ENCODE measurements at places on chromosomes 4 and X.

DNA sequence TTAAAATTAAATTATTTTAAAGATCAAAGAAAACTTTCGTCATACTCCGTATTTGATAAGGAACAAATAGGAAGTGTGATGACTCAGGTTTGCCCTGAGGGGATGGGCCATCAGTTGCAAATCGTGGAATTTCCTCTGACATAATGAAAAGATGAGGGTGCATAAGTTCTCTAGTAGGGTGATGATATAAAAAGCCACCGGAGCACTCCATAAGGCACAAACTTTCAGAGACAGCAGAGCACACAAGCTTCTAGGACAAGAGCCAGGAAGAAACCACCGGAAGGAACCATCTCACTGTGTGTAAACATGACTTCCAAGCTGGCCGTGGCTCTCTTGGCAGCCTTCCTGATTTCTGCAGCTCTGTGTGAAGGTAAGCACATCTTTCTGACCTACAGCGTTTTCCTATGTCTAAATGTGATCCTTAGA lies at the start of gene CXCL8:
Gene CXCL8 (plus strand): TSS at position 217 of the 426 bp plus-strand sequence. CDS start 90 bp downstream, at position 307.
- DNase-seq: no peak

- no peak for DNase-seq
Observed at GRCh38 chr4:38861791-38862190, 5.2 kb upstream of the TLR6 start.

- DNase-seq: no peak
Observed at GRCh38 chr4:142707401-142707800, 138.7 kb downstream of the INPP4B start.

DNA sequence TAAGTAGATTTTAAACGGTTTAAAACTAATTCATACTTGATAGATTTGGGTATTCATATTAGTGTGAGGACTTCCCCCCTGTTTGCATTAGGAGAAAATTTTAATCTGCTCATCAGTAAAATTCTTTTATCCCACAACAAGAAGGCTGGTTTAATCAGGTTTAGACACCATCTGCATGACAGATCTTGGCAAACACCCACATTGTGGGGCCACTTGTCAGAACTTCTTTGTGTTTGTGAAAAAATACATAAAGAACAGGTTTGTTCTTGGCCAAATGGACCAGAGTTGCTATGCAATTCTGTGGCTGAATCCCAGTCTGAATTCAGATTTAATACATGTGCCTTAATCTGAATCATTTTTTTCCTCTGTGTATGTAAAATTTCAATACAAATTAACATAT lies 121.1 kb downstream of the REPS2 start:
- no peak for DNase-seq

GRCh38 chr4:116150152-116150551 lies 935.2 kb downstream of the TRAM1L1 start:
- DNase-seq: no peak

GRCh38 chrX:150364347-150365050 lies 1.4 kb downstream of the MAMLD1 start:
- peak; percentile 50 for DNase-seq

GRCh38 chr4:82216219-82216618 lies 157.6 kb downstream of the HNRNPD start:
- DNase-seq: no peak

DNA sequence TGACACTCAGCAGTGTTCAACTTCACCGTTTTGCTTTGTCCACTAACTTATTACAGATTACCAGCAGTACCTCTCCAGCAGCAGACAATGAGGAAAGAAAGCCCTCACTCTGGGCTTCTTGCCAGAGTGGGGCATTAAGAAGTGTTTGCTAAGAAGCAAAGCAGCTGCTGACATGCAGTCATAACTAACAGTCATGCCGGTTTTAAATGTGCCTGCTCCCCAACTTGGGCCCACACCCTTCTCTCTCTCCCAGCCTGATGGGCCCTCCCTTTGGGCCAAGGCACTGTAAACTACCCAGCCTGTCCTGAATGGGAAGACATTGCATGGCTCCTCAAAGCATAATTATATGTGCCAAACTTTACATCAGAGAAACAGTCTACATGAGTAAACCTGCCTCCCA lies 54.6 kb upstream of the HHIP start:
- DNase-seq: no peak

DNA sequence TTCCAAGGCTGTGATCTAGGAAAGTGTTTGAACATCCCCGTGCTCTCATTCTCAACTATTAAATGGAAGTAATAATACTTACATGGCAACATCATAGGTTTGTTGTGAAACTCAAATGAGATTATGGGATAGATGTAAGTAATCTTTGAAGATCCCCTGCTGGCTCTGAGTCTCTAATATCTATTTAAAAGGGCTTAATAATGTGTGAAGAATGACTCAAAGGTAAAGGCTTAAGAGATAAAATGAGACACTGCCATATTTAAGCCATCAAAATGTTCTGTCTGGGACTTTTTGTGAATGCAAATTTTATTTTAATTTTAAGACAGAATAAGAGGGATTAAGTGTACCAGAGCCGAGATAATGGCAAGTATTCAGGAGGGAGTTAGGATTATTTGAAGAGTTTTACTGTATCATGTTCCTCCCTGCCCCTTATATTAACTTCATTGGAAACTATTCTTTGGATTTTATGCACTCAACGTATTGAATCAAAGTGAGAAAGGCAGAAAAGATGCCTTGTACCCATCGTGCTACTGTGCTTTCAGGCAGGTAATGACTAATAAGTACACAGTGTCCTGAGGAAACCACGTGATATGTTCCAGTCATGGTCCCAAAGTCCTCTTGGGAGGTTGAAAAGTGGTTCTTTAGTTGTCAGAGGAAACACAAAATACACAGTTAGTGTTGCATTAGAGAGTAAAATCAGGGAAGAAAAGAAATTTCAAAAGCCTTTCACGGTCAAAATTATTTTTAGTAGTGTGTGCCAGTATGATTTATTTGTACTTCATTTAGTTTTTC lies 192.4 kb downstream of the RBM46 start:
- DNase-seq: no peak

DNA sequence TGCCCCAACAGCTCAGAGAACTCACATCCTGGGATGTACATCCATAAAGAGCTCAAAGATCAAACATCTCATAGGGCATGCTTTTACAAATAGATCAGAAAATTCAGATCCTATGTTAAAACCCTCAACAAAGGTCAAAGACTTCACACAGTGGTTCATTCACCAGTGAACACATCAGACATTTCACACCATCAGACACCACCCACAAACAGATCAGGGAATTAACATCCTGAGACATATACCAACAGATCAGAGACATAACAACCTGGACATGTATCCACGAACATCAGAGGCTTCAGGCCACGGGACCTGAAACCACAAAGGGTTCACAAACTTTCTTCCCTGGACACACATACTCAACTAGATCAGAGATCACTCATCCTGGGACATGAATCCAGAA lies 23.4 kb downstream of the SUV39H1 start:
- no peak for DNase-seq

DNA sequence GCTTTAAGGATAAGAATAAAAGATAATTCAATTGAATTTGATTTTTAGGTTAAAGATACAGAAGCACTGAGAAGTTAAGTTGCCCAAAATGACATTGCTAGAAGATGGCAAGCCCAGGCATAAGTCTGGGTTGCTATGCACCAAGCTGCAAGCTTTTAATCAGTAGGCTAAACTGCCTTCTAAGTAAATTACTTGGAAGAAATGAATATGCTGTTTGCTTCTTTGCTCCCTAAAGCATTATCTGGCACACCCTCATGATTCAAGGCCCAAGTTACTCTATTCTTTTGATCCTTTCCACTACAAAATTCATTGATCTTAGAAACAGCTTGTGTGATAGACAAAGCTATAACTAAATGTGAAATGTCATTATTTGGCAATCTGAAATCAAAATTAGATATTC lies 1991.1 kb downstream of the ARAP2 start:
- DNase-seq: no peak

DNA sequence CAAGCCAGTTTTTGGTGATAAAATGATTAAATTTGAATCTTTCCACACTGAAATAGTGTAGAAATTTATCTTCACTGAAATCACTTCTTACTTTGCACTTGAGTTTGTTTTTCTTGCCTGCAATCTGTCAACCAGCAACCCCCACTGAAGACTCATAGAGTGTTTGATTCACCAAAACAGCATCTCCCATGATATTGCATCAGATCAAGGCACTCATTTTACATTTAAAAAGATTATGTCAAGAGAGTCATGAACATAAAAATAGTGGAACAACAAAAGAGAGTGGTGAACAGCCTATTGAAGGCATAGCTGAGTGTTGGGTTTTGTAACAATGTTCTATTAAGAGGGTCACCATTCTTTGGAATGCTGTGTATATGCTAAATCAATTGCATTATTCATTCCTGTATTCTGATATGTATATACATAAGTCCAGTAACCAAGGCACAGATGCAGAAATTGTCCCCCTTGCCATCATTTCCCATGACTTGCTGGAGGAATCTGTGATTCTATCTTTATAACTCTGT lies 1934.9 kb downstream of the ARAP2 start:
- DNase-seq: no peak

DNA sequence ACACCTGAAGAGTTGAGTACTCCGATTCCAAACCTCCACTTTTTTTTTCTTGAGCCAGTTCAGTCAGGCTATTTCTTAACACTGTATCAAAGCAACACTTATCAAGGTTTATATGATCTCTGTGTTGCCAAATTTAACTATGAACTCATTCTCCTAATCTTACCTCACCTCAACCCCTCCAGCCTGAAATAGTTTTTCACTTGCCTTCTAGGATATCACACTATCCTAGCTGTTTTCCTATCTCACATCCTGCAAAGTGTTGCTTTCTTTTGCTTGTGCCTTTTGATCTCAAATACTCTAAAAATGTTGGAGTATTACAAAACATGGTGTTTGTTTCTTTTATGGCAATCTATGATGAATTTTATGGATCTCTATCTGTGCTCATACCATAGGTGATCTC lies 415.0 kb downstream of the CFAP47 start:
- no peak for DNase-seq

GRCh38 chr4:109406337-109406931 lies 27.2 kb upstream of the SEC24B start:
- DNase-seq: no peak

- no peak for DNase-seq
Observed at GRCh38 chr4:24105327-24106038, 215.6 kb upstream of the PPARGC1A start.

GRCh38 chr4:145847764-145848163 lies 90.9 kb downstream of the ZNF827 start:
- no peak for DNase-seq

- no peak for DNase-seq
Observed at GRCh38 chr4:62835631-62836030, 1573.6 kb downstream of the TECRL start.
